CD4-positive, alpha-beta T cell treated with Interleukin-4 for 4 hours (primary cell): ENCODE measurements at places on chromosomes 2 and 18.

- peak; percentile 25 for DNase-seq
Measured at GRCh38 chr2:238061315-238062202, 758 bp downstream of the SCLY start.

GRCh38 chr18:3579701-3580100, 129.7 kb downstream of the TGIF1 start:
- DNase-seq: no peak

DNA sequence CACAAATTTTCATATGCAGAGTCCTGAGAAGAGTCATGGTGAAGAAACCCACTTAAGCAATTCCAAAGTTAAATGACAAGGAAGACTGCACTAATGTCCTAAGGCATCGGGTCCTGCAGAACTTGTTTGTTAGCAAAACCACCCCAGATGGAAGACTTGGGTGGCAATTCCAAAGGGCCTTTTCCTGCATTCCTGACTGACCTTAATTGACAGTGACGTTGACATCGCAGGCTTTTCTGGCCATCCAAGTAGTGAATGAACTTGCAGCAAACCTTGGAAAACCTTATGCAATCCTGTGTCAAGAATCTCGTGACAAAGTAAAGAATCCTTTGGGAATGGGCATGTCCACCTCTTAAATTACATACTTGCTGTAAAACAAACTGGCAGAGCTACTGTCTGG, 112.5 kb upstream of the SH3BP4 start:
- DNase-seq: no peak

DNA sequence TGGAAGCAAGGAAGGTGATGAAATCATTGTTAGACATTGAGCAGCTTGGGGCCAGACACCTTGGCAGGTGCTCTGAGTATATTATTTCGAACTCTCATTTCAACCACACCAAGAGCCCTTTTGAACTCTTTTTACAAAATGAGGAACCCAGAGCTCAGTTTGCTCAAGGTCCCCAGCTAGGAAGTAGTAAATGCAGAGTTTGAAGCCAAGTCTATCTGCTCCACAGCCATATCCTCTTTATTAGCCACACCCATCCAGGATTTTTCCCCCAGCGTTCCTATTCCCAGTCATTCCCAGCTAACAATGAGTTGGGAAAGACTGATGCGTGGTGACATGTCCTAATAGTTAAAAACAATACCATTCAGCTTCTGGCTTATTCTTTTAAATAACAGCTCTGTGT, 40.2 kb downstream of the SEMA4F start:
- no peak for DNase-seq

DNA sequence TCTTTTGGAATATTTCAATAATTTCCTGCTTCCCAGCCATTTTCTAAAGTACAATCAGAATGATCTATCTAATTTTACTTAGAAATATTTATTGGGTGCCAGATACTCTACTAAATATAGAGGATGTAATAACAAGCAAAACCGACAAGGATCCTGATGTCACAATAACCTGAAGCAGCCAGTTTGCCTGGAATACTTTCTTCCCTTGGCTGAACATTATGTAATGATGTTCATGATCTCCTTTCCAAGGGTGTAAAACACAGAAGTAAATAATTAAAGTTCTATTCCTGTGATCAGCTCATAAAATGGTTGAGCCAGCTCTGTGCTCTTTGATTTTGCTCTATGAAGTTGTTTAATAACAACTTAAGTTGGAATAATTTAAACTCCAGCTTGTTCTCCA, 2.6 kb upstream of the MRPL19 start:
- no peak for DNase-seq

GRCh38 chr2:25912851-25913695, 34.8 kb upstream of the ASXL2 start:
- DNase-seq: no peak

GRCh38 chr2:25416674-25417073, 74.9 kb upstream of the DNMT3A start:
- DNase-seq: no peak

DNA sequence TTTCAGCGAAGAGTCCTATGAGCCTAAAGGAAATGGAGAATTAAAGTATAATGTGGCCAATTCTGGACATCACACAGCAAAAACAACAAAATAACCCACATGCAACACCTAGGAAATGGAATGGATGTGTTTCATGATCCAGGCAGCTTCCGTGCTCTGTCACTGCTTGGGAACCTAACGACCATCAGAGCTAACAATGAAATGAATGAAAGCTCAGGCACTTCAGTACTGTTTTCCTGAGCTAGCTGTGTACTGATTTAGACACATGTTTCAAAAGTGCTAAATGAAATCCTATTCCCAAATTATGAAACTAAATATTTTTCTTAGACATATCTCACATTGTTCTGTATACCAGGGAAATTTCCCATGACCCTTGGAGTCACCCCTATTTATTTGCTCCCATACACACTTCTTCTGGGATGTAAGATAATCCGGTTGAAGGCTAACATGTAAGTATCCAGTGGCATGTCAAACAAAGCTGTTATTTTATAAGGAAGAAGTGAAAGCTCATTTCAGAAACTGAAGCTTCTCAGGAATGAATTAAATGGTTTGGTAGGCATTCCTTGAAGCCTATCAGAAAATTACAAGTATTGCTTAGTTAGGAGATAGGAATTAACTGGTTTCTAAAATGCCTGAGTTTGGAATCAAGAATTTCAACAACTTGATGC, 108.5 kb upstream of the RND3 start:
- DNase-seq: no peak

DNA sequence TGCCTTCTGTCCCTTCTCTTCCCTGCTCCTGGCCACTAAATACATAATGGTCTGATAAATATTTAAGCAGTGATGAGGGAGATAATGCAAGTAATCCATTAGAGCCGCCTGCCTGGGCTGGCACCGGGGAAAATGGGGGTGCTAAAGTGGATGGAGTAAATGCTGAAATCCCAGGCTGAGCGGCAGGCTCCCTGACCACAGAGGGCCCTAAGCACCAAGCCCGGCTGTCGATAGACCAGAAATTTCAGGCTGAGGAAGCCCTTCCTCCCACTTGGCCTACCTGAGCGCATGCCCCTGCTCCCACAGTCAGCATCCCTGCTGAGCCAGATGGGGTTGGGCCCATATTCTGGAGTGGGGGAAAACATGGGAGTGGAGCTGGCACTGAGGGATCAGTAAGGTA, 197.5 kb upstream of the SKOR2 start:
- no peak for DNase-seq
